ENCODE measurements at places on chromosomes 6 and 20.

DNA sequence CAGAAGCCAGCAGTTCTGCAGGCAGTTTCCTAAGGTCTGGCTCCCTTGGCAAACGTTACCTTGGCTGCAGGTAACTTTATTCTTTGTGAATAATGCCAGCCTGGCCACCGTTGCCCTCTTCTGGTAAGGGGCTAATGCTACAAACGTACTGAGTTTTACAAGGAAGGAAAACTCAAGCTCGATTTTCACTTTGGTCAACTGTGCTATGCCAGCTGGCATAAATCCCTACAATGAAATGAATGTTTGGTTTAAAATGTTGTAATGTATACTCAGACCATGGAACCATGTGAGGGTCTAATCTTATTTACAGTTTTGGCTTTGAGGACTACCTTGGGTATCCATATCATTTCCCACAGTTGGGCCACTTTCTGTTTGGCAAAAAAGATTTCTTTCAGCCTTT lies 101.4 kb downstream of the SLX4IP start:
- peak; percentile 67 for DNase-seq

DNA sequence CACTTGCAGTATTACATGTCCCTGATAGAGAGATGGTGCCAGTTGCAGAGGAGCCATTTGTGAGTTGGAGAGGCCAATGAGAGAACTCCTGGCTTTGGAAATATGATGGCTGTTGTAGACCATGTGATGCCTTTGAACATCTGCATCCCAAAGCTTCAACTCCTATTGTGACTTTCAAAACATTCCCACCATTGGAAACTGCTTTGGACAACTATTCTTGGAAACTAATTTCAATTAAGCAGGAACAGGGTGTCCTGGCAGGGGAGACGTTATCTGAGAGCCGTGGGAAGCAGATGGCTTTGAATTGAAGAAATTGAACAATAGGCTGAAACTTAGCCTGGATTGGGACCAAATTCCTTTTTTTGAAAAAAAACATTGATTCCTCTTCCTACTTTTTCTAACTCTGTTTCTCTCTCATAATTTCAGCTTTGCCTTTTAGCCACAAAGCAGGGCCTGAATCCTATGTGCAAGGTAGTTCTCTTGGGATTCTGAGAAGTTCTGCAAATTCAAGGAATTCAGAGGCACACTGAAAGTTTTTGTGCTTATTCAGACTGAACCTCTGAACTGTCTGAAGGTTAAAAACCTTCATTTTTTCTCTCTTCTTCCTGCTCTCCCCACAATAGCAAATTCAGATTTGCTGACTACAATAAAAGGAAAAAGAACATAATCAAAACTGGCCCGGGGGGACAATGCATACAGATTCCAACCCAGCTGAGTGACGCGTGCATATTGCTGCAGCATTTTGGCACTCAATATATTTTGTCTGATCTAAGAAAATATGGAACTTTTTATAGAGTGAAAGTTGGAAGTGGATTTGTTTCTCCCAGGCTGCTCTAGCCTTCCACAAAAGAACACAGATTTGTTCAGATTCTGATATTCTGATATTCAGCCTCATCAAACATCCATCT lies 720.4 kb upstream of the CHD6 start:
- no peak for DNase-seq

DNA sequence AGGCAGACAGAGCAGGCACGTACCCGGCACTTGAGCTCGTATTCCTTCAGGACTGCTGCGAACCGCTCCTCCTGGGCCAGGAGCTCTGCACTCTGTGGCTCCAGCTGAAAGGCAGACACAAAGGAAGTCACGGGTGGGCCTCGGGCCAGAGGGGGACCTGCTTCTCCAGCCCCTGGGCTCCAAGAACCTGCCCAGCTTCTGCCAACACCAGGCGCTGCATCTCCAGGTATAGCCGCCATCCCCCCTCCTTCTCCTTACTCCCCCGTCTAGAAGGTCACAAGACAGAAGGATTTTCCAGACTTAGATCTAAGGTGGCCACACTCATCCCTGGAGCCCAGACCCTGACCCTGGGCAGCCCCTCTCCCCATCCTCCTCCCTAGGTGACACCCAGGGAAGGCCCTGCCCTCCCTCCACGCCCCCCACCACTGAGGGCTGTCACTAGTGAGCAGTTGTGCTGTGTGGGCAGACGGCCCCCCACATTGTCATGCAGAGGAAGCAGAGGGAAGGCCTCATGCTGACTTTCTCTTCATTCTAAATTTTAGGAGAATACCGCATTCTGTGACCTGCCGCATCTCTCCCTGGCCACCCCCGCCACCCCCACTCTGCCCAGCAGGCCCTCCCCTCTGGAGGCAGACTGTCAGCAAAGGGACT lies 81.9 kb downstream of the GINS1 start:
- no peak for DNase-seq

DNA sequence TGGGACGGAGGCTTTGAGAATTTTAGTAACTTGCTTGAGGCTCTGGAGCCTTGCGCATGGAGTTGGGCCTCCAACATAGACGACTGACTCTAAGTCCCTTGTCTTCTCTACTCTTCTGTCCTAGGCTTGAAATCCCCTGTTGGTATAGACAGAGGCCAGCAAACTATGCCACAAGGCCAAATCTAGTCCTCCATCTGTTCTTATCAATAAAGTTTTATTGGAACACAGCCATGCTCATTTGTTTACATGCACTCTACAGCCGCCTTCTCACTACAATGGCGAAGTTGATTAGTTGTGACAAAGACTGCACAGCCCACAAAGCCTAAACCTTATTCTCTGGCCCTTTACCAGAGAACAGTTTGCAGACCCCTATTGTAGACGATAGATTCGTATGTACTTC lies 174.1 kb upstream of the ZFP64 start:
- DNase-seq, result no peak

GRCh38 chr6:51562198-51562597 lies 525.2 kb downstream of the PKHD1 start:
- no peak for DNase-seq

DNA sequence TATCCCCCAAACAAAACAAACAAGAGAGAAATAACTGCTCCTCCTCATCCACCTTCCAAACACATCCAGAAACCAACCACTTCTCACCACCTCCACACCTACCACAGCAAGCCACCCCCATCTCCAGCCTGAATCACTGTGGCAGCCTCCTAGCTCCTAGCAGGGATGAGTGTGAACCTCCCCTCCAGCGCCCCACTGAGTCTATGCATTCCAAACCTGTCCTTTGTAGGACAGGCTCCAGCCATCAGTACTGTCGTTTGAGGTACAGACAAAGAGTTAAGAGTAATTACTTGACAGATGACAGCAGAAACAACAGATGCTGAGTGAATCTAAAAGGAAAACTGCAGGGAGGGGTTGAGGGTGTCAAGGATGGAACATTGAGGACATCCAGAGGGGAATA lies 2.4 kb downstream of the METTL24 start:
- DNase-seq, result no peak

- DNase-seq, result peak; percentile 91
Observed at GRCh38 chr20:57432862-57433491, 41.8 kb downstream of the RBM38 start.

DNA sequence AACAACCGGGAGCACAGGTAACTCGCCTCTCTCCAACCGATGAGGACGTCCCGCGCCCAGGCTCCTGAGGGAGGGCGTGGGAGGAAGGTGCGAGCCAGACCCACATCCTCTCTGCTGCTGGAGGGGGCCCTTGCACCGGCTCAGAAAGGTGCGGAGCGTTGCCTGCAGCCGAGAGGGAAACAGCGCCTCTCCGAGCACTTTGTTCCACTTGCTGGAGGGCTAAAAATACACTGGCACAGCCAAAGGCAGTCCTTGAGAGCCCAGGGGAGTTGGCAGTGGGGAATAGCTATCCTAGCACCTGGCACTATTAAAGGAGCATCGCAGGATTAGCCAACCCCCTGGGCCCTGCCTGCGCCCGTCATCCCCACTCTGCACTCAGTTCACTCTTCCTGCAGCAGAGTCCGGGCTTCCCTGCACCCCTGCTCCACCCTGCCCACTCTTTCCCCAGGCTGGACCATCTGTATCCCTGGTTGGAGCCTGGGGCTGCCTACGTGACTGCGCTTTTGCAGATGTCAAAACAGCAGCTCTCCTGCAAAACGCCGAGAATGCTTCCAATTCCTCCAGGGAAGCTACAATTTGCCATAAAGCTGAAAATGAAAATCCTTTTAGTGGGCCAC lies 108.9 kb downstream of the SNX5 start:
- DNase-seq, result no peak

DNA sequence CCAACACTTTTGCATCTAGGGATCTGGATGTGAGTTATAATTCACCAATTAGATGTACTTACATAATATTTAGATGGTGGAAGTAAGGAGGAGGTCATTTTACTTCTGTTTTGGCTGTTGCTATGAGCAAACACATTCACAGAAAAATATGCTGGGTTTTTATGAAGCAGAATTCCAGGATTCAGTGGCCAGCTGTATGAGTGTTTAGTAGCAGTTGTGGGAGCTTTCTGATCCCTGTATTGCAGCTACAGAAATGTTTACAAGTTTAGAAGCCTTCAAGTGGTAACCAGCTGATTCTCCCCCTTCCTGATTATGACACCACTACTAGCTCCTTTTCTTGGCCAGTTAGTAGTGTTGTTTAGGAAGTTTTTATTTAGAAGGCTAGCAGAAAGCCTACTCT lies 177.0 kb downstream of the TENT5A start:
- no peak for DNase-seq

DNA sequence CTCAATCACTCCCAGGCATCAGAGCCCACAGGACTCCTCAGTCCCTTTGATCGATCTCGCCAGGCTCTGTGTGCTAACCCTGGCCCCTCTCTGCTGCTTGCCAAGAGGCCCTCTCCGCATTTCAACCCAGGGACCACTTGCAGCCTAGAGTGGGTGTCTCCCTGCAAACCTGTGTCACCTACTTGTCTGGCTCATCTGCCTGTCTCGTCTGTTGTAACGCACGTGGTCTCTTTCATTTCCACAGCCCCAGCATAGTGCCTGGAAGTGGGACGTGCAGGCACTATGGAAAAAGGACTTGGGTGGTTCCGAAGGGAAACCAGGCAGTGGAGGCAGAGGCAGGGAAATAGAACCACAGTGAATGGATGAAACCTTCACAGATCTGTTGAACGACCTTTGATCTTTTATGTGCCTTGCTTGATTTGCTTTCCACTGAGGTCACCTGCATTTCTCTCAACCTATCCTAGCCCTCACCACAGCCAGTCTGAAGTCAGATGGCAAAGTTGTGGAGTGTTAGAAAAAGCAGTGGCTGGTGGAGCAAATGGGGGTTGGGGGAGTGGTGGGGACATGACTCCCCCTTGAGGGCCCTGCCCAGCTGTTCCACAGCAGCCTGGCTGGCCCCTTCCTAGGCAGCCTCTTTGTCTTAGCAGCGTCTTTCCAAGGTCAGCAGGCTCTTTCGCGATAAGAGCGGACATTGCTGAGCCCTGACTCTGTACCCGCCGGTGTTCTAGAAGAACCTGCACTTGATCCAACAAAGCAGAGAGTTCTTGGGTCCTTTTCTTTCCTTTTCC lies 55.8 kb upstream of the TAGAP start:
- DNase-seq, result no peak

DNA sequence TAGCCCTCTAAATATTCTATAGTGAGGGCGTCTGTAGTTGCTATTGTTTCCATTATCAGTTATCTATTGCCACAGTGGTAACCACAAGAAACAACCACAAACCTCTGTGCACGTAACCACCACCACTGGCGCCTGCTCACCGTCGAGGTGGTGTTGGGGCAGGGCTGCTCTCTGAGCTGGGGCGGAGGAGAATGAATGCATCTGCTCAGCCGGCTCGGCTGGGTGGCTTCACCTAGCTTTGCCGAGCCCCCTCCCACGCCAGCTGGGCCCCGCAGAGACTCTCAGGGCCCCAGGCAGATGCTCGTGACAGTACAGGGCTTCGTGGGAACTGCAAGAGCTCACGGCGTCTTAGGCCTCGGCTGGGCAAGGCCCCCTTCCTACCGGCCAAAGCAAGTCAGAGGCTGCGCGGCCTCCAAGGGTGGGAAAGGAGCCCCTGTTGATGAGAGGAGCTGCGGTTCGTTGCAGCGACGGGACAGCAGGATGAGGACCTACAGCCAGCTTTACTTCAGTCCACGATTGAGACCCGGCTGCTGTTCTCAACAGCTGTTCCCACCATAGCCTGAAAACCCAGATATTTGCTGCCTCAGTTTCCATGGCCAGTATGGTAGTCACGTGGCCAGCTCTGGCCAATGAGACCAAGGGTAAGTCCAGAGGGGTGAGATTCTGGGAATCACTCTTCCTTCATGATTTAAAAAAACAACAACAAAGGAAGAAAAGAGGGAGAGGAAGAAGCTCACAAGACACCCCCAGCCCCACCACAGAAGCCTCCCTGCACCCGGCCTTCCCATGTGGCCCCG lies 120.2 kb upstream of the AFDN start:
- peak; percentile 81 for DNase-seq

DNA sequence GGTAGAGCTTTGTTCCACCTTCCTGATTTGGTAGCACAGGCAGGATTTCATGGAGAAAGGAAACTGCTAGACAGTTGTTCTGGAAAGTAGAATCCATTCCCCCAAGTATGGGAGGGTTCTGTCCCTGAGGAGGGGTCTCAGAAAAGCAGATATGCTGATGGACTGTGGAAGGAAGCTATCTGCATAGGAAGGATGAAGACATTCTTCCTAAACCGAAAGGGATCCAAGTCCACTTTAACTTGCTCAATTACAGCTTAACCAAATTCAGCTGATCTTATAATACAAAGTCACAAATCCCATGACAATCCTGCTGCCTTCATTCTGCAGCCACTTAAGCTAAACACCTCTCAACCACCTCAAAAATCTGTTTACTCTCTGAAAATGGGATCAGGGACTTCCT lies 2.6 kb downstream of the MAN1A1 start:
- no peak for DNase-seq

GRCh38 chr6:92545861-92546260 lies 873.5 kb downstream of the EPHA7 start:
- no peak for DNase-seq

DNA sequence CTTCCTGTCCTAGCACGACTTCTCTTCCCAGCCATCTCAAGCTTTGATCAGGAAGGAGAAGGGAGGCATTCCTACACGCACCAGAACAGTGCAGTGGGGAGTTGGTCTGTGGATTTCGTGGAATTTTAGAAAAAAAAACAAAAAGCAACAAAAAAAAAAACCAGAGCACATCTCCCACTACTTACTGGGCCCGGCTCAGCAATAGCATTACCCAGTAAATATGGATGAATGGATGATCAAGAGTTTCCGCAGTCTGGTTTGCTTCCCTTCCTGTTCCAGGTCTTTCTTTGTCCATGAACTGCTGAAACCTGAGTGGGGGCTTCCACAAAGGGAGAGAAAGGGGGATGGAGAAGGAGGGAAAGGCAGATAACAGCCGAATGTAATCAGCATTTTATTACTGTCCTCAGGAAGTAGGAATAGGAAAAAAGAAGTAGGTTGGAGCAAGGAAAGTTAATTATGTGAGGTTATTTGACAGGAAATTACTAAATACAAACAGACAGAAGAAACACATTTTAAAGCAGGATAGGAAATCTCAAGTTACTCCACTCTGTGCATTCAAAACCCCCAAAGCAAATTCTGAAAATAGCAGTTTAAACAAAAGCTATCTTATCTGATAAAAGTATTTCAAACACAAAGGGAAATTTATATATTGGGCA lies 349.0 kb downstream of the PRL start:
- no peak for DNase-seq

All from hematopoietic multipotent progenitor cell treated with erythropoietin and hydrocortisone succinate and interleukin-3 and kit ligand, for 6 days (in vitro differentiated cells).